ENCODE measurements at places on chromosomes 1 and 21. TPM values are rescaled to one million over a fixed set of nuclear protein-coding genes. Genes with fewer than 3 reads are reported as not detected.

The SELL gene
- 1.5 TPM for total RNA-seq

The LCE2C gene
- not detected for total RNA-seq

The PLA2G2A gene
- total RNA-seq = 22.9 TPM

The RAB3GAP2 gene
- 42.4 TPM for total RNA-seq

The ITSN1 gene
- 41.8 TPM for total RNA-seq

The LCE3A gene
- total RNA-seq = not detected

Data from thyroid gland (tissue), 4 donors.